ENCODE measurements at places on chromosomes 3 and 15. TPM values are rescaled to one million over a fixed set of nuclear protein-coding genes. Genes with fewer than 3 reads are reported as not detected.

- DNase-seq, result no peak
Measured at GRCh38 chr3:177948716-177949425, 587.4 kb upstream of the KCNMB2 start.

Gene SHC4
- 3.7 TPM for total RNA-seq

- DNase-seq, result no peak
Measured at GRCh38 chr3:53353202-53353601, 5.9 kb upstream of the DCP1A start.

Gene RARRES1
- 6.3 TPM for total RNA-seq

Gene GOLGA6D
- 0.12 TPM for total RNA-seq

- no peak for DNase-seq
Measured at GRCh38 chr3:29408676-29409075, 127.8 kb downstream of the RBMS3 start.

Gene TAGLN3
- not detected for total RNA-seq

- no peak for DNase-seq
Measured at GRCh38 chr15:30030345-30030744, 52.4 kb upstream of the GOLGA8J start.

- DNase-seq, result no peak
Measured at GRCh38 chr15:89781055-89781454, 4.9 kb downstream of the MESP2 start.

Gene IL17RB
- 13.3 TPM for total RNA-seq

GRCh38 chr15:76642671-76643070 lies 262.5 kb downstream of the SCAPER start:
- DNase-seq, result no peak

DNA sequence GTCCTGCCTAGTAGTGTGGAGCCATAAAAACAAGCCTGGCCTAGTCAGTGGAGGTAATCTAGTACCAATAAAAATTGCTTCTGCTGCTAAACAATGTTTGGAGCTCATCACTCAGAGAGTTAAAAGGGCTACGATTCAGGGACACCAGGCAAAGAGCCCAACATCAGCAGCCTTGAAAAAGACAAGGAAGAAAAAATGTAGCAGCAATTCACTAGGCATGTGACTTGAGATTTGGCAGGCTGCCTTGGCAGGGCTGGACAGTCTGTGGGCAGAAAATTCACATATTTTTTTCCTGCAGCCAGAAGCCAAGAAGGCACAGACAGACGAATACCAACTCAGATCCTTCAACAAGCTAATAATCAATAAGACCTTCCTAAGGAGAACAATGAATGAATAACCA lies 47.2 kb downstream of the IGSF11 start:
- DNase-seq, result peak; percentile 93

Gene BOC
- 20.5 TPM for total RNA-seq

- no peak for DNase-seq
Measured at GRCh38 chr3:185767002-185767688, 57.7 kb downstream of the IGF2BP2 start.

Gene PLA2G4E
- 0.09 TPM for total RNA-seq

Gene FRMD5
- total RNA-seq, result 3.3 TPM

DNA sequence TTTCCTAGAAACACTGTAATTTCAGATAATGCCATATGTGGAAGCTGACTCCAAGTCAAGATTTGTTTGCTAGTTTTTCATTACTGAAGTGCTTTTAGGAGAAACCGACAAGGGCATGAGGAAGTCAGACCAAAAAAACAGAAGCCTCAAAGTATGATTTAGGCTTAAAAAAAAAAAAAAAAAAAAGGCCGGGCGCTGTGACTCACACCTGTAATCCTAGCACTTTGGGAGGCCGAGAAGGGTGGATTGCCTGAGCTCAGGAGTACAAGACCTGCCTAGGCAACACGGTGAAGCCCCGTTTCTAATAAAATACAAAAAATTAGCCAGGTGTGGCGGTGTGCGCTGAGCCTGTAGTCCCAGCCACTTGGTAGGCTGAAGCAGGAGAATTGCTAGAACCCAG lies 11.6 kb downstream of the RPL15 start:
- no peak for DNase-seq

DNA sequence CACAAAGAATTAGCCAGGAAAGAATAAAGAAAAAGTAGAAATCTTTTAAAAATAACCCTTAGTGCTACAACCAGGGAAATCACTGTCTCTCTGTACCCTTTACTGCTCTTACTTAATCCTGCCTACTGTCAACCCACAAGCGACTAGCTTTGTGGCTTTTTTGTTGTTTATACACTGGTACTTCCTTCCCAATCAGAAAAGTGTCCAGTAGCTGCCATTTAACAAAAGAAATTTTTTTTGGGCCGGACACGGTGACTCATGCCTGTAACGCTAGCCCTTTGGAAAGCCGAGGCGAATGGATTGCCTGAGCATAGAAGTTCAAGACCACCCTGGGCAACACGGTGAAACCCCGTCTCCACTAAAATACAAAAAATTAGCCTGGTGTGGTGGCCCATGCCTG lies 13.8 kb upstream of the FAM219B start:
- DNase-seq, result no peak

Gene AADACL2
- total RNA-seq, result 0.14 TPM

DNA sequence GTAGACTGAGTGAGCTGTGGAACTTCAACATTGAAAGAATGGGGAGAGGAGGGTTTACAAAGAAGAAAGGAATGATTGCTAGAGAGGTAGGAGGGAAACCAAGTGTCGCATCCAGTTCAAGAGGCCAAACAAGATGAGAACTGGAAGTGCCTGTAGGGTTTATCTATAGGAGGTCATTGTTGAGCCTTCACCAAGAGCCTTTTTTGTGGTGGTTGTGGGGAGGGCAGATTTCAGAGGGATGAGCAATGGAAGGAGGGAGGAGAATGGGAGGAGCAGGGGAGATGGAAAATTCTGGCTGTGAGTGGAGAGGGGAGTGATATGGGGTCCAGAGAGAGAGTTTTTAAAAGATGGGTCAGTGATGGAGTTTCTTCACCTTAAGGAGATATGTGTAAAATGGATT lies 8.5 kb downstream of the PDIA5 start:
- no peak for DNase-seq

GRCh38 chr3:125512135-125512920 lies 7.7 kb downstream of the SNX4 start:
- no peak for DNase-seq

GRCh38 chr15:40582726-40583246 lies 11.3 kb upstream of the KNL1 start:
- DNase-seq, result peak; percentile 53

GRCh38 chr3:40546816-40547215 lies 22.1 kb downstream of the ZNF621 start:
- no peak for DNase-seq

- DNase-seq, result no peak
Measured at GRCh38 chr15:98013631-98014030, 53.1 kb downstream of the ARRDC4 start.

Gene FBXO40
- 0.03 TPM for total RNA-seq

- no peak for DNase-seq
Measured at GRCh38 chr3:100335434-100335833, 877 bp downstream of the NIT2 start.

GRCh38 chr3:24730173-24730572 lies 235.5 kb upstream of the THRB start:
- no peak for DNase-seq

GRCh38 chr15:84702961-84703482 lies 12.9 kb downstream of the SEC11A start:
- DNase-seq, result peak; percentile 69

DNA sequence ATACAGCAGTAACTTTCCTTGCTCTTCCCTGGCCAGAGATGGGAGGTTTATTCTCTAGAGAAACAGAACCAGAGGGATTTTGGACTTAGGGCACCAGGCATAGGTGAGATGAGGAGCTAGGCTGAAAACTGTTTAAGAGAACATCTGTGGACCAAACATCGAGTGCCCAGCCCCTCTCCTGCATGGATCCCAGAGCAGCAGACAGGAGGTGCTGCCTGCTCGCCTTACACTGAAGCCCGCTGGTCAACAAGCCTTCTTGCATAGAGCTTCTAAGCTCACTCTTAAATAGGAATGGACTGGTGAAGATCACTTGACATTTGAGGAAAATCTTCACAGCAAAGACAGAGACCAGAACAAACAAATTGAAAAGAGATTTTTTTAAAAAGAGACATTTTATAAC lies 41.2 kb downstream of the PARP15 start:
- DNase-seq, result no peak

Gene RASGRP1
- 4.6 TPM for total RNA-seq

Gene DNASE1L3
- total RNA-seq, result 2.3 TPM

GRCh38 chr3:69290006-69290405 lies 95.9 kb downstream of the FRMD4B start:
- no peak for DNase-seq

Gene SYNPR
- not detected for total RNA-seq

- DNase-seq, result no peak
Measured at GRCh38 chr3:127124120-127124519, 68.8 kb upstream of the PRR23E start.

All from mucosa of gallbladder (tissue), 1 donor.